CD14-positive monocyte (primary cell): ENCODE measurements at places on chromosomes 3 and 15.

DNA sequence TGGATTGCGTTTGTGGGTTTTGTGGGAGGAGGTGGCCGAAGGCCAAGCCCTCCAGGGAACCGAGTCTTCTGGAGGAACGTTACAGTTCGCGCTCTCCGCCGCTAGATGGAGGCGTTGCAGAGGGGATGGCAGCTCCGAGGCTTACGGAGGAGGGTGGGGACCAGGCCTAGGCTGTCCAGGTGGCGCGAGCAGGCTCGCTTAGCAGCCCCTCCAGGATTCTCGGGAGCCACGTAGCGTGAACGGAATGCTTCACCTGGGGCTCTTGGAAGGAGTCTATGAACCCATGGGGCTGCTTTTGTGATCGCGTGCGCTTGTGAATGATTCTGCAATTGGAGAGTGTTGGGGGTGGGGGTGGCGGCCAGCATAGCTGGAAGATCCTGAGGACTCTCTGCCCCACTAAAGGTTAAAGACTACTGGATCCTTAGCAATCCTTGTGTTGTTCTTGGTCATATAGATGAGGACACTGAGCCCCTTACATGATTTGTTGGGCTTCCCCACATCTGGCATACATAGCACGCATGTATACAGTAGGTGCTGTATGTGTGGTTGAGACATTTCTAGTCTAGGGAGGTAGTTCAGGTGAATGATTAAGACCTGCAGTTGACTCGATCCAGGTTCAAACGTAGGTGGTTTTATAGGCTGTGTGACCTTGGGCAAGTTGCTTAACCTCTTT is 25.7 kb downstream of the FAM3D start:
- DNase-seq = peak; percentile 36

- DNase-seq = no peak
Observed at GRCh38 chr15:57598346-57598745, 6.6 kb downstream of the MYZAP start.

- DNase-seq = no peak
Observed at GRCh38 chr3:191518861-191519260, 57.9 kb downstream of the PYDC2 start.

GRCh38 chr3:188797045-188797444 is 374.7 kb upstream of the TPRG1 start:
- DNase-seq = peak; percentile 29
